Suprapubic skin (tissue), 4 donors: ENCODE measurements at places on chromosomes 5 and 9.
A peak's percentile ranks its signal among the peaks of the same experiment; 100 is the strongest.

GRCh38 chr5:104297076-104297475, 734.5 kb upstream of the NUDT12 start:
- DNase-seq: no peak

- DNase-seq: no peak
Measured at GRCh38 chr9:131227112-131227958, 49.0 kb downstream of the FAM78A start.

DNA sequence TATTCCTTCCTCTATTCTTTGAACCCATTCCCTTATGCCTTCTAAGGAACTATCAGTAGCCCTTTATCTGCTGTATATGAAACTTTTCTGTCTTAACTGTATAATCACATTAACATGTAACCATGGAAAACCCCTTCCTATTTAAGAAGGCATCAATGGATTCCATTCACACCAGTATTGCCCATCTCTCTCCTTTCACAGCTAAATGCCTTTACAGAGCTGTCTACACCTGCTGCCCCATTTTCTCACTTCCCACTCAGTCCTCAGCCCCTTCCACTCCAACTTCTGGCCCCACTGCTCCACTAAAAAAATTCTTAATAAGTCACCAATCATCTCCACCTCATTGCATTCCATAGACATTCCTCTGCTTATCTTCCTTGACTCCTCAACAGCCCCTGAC, 50.8 kb downstream of the SEC61B start:
- DNase-seq: no peak

- DNase-seq: no peak
Measured at GRCh38 chr5:130885027-130885426, 280.0 kb downstream of the HINT1 start.

DNA sequence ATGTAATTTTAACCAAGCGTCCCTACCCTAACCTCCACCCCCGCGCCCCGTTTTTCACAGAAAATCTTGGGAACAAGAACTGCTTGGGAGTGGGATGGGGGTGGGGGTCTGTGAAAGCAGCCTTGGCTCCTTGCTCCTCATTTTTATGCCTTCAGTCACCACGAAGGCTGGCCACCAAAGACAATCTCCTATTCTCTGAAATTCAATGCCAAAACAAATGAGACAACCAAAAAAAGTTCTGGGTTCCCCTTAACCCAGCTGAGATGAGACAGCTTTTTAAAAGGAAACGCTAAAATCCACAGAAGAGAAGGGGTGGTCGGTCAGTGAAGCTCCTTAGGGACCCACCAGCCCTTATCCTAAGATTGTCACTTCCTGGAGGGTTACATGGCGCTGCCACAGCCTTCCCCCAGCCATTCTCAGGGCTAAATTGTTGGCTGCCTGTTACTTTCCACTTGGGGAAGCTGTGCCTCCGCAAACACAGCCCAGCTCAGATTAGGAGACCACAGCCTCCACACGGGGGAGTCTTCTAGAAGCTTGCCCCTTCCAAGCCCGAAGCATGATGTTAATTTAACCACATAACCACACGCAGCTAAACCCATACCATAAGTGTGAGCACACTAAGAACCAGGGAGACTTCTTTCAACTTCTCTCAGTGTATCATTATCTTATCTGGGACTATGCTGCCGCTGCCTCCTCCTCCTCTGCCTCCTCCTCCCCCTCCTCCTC, 136.3 kb downstream of the FOXD1 start:
- DNase-seq: no peak

- no peak for DNase-seq
Measured at GRCh38 chr5:72041654-72042053, 65.6 kb upstream of the MAP1B start.

- DNase-seq: no peak
Measured at GRCh38 chr9:107404161-107404560, 85.4 kb downstream of the KLF4 start.

DNA sequence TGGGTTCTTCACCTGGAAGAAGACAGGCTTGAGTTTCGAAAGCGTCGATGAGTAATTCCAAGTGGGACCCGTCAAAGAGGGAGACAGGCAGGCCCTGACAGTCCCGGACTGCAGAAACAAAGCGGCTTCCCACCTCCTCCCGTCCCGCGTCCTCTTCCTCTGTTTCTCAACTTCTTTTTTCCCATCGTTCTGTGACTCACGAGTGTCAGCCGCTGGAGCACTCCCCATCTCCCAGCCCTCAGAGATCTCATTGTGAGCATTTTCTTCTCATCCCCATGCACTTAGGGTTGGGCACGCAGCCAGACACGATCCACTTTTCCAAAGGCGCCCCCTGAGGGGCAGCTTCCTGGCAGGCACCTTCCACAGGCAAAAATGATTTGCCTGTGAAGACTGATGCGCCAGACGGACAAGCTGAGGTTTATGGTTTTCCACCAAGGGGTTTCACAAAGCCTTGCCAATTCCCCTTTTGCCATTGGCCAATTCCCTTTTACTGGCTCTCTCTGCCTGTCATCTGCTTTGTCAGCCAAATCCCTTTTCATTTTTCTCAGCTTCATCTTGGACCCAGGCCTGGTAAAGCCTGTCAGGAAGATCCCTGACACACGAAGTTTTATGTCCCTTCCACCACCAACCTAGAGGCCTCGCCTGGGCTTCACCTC, 86.5 kb upstream of the ANKRD55 start:
- DNase-seq: peak; percentile 78
